Activated naive CD8-positive, alpha-beta T cell treated with anti-CD3 and anti-CD28 coated beads for 36 hours (primary cell): ENCODE measurements at places on chromosomes 3 and 15. TPM values are rescaled to one million over a fixed set of nuclear protein-coding genes. Genes with fewer than 3 reads are reported as not detected.

Gene ZNF774
- 1.9 TPM for total RNA-seq

Gene RTP1
- not detected for total RNA-seq

Gene PIERCE2
- total RNA-seq, result 0.31 TPM

Gene MKRN2OS
- not detected for total RNA-seq

Gene HRG
- total RNA-seq, result not detected

Gene SLC24A5
- total RNA-seq, result not detected

Gene CADPS
- total RNA-seq, result not detected

Gene SLC15A2
- 1.5 TPM for total RNA-seq

Gene CNTN6
- total RNA-seq, result not detected

Gene HYAL1
- 0.35 TPM for total RNA-seq

Gene CPEB1
- 1.0 TPM for total RNA-seq

Gene SLC35A5
- 15.2 TPM for total RNA-seq

Gene TTLL13
- total RNA-seq, result 0.54 TPM
